A549 (cell line): ENCODE measurements at places on chromosomes 11 and 22.
A peak's percentile ranks its signal among the peaks of the same experiment; 100 is the strongest.

- no peak for DNase-seq
Measured at GRCh38 chr11:6351782-6352382, 31.6 kb upstream of the CAVIN3 start.

DNA sequence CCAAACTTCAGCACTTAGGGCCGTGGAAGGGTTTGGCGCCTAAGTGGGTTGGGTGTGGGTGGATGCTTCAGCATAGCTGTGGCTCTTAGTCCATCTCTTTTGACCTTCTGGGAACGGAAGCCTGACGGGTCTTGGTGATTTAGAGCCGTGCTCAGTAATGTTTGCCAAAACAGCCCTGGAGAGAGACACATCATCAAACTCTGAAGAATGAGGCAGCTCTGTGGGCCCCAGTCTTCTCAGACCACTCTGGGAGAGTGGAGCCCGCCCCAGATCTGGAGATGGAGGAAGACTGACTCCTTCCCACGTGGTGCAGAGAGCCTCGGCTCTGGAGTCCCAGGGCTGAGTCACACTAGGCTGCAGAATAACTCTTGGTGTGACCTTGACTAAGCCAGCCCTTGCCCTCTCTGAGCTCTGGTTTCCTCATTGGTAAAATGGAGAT, 168.9 kb downstream of the C11orf91 start:
- no peak for DNase-seq

- no peak for DNase-seq
Measured at GRCh38 chr11:78641541-78641940, 66.9 kb upstream of the NARS2 start.

GRCh38 chr11:117820071-117820470, 4.5 kb downstream of the FXYD2 start:
- no peak for DNase-seq

DNA sequence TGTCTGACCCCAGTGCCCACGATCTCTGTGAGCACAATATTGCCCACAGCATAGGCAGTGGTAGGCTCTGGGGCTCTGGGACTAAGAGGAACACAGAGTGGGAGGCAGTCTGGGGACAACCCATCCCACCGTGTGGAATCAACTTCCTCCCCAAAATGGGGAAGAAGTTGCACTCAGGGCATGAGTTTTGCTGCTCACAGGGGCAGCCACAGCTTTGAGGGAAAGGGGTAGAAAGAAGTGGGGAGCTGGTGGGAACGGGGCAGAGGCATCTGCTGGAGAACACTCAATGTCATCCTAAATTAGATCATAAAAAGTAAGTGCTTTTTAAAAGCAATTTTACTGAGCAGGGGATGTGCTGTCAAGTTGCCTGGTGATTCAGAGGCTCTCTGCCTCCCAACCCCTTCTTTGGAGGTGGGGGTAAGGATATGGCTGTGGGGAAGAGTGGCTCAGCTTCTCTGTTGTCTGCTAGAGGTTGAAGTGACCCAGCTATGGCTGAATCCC, 233.8 kb upstream of the NCAM1 start:
- no peak for DNase-seq

DNA sequence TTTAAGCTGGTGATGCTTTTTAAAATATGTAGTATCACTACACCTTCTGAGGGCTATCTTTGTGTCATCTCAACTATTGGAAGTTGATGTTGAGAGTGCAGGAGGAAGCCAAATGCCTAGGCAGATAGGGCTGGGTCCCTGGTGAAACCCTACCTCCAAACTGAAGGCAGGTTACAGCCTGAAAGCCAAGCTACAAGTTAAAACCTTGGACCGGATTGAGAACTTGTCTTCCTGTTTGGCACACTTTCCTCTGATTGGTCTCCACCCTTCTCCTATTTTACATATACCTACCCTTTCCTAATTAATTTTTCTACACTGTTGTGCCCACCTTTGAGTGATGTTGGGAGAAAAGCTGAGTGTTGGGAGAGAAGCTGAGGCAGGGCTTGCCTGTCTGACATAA, 287.8 kb upstream of the CNTN5 start:
- no peak for DNase-seq

DNA sequence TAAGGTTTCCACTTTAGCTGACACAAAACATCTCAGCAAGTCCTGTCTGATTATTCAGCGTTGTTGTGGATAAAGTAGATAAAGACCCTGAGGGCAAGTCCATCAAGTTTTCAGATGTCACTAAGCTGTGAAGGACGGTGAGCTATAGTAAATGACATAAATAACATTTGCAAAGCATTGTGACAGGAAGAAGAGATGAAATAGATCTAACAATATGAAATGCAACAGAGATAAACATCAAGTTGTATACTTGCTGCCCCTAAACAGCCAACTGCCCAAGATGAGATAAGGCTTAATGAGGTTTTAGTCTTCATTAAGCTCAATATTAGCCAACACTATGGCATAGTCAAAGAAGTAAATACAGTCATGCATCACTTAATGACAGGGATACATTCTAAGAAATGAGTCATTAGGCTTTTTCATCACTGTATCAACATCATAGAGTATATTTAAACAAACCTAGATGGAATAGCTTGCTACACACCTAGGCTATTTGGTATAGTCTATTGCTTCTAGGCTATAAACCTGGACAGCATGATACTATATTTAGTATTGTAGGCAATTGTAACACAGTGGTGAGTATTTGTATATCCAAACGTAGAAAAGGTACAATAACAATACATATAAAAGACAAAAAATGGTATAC, 625.1 kb upstream of the ANO5 start:
- DNase-seq: no peak

DNA sequence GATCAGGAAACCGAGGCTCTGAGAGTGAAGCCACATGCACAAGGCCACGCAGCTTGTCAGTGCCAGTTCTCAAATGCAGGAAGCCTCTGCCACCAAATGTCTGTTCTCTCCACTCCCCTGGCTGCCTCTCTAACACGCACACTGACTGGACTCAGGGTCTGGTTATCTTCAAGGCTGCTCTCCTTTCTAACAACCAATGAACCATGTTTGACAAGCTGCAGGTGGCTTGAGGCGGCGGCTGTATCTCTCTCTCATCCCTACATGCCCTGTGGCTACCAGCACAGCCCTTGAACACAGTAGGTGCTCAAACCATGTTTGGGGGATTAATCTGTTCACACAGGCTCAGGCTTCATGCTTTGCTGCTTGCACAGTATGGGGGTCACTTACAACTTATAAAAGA, 23.7 kb downstream of the MFNG start:
- no peak for DNase-seq

DNA sequence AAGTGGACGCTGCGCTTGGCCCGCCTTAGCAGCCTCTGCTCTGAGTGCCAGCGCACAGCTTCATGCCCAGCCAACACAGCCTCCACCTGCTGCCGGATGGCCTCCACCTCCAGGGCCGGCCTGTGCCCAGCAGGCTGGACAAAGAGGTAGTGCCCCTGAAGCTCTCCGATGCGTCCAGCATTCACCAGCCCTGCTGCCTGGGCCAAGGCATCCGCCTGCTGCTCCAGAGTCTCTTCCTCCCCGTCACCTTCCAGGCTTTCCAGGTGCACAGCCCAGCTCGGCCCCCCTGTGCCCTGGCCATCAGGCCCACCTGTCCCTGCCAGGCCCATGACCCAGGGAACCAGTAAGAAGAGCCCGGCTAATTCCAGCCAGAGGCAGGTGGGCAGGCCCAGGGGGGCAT, 2.5 kb downstream of the PCSK7 start:
- no peak for DNase-seq

GRCh38 chr11:100638648-100639047, 48.4 kb upstream of the ARHGAP42 start:
- no peak for DNase-seq

DNA sequence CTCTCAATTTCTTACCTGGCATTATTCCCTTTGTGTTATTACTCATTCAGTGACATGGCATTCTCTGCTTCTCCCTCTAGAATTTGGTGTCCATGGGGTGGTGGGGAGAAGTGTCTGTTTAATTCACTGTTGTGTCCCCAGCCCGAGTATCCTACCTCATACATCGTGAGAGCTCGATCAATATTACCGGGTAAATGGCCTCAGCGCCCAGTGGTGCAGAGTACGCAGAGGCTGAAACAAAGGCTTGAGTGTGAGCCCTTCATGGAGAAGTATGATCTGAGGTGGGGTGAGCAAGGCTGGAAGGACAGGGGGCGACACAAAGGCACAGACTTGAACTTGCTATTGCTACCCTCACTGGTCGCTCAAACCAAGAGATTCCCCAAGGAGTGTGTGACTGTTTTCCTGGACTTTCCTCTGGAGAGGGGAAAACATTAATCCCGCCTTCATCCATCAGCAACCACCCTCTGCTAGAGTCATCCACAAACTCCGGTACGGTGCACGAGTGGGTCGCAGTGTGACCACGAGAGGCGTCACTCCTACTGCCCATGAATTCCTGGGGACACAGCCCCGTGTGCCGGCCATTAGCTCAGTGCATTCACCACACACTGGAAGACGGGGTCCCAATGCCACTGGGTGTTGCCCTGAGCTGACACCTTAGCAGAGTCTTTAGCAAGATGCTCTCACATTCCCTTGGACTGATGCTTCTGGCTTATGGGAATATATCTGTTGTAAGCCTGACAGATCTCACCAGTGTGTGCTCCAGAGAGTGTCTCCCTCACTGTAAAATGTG, 35.0 kb upstream of the CCND1 start:
- DNase-seq: no peak

DNA sequence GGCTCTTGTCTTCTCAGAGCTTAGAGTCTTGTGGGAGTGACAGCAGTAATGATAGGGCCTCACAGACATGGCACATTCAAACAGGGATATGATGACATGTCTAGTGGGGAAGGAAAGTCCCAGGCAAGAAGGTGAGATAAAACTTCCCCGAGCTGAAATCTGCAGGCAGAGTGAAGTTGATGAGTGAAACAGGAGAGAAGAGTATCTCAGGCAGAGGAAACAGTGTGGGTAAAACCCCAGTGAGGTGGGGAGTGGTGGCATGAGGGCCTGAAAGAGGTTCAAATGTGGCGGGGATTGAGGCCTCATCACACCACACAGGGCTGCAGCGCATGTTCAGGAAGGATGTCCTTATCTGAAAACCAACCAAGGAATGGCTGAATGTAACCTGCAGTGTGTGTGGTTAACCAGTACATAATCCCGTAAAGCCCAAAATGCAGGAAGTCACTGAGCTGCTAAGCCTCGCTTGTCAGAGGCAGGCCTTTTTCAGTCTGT, 153.8 kb upstream of the E2F8 start:
- DNase-seq: no peak

- DNase-seq: no peak
Measured at GRCh38 chr11:106418791-106419190, 341.3 kb downstream of the AASDHPPT start.

DNA sequence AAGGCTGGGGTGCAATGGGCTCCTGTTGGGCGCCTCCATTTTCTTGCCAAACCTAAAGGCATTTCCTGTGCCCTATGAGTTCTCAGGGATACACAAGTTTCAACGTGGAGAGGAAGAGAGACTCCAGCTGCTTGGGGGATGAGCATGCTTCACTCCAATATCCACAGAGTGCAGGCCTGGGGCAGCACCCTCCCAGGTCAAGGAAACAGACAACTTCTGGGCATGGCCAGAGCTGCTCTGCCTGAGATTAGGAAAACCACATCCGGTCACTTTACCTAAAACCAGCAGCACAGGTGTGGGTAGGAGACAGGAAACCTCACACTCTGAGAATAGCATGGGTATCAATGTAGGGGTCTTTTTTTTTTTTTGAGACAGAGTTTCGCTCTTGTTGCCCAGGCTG, 28.7 kb downstream of the TMEM184B start:
- no peak for DNase-seq

DNA sequence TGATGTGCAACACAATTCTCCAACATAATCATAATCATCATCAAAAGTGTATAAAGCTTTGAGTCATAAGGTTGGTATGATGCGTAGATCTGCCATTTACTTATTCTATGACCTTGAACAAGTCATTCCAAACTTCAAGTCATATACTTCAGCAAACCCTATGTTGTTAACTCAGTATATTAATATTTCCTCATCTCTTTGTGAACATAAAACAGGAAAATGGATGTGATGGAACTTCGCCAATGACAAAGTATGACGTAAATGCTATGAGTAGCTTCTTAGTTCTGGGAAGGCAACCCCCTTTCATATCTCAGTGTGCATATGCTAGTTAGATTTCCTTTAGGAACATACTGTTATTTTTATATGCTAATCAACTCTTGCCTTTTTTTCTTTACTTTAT, 102.7 kb upstream of the ANO3 start:
- DNase-seq: no peak

GRCh38 chr11:132402071-132402684, 1031.8 kb downstream of the NTM start:
- peak; percentile 0 for DNase-seq

DNA sequence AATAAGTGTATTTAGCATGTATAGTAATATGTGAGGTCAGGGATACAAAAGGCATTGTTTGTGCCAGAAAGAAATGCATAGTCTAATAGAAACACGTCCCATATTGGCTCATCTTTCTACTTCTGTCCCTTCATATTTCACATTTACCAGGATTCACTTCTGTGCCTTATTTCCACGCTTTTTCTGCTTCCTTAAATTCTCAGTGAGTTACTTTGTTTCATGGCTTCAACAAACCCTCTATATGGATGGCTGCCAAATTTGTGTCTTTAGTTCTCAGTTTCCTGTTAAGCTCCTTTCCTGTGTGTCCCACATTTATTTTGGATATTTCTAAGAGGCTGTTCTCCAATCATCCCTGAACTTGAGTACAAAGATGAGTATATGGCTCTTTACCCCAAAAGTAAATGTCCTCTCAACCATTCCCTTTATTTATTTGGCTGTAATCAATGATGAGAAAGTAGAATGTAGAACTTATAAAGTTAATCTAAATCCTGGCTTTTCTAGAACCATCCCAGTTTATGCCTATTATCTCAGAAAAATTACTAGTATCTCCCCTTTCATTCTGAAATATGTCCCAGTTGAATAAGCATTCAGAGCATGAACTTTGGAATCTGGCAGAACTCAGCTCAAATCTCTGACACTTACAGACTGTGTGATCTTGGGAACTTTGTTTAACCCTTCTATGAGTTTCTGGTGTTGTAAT, 23.5 kb downstream of the OR8B12 start:
- DNase-seq: no peak

GRCh38 chr22:27804470-27805297, 3.1 kb upstream of the MN1 start:
- DNase-seq: peak; percentile 59

- no peak for DNase-seq
Measured at GRCh38 chr11:96267001-96267495, 75.9 kb downstream of the MAML2 start.

- DNase-seq: no peak
Measured at GRCh38 chr11:131662317-131662972, 292.0 kb downstream of the NTM start.
